ENCODE measurements at places on chromosomes 1 and 21.

DNA sequence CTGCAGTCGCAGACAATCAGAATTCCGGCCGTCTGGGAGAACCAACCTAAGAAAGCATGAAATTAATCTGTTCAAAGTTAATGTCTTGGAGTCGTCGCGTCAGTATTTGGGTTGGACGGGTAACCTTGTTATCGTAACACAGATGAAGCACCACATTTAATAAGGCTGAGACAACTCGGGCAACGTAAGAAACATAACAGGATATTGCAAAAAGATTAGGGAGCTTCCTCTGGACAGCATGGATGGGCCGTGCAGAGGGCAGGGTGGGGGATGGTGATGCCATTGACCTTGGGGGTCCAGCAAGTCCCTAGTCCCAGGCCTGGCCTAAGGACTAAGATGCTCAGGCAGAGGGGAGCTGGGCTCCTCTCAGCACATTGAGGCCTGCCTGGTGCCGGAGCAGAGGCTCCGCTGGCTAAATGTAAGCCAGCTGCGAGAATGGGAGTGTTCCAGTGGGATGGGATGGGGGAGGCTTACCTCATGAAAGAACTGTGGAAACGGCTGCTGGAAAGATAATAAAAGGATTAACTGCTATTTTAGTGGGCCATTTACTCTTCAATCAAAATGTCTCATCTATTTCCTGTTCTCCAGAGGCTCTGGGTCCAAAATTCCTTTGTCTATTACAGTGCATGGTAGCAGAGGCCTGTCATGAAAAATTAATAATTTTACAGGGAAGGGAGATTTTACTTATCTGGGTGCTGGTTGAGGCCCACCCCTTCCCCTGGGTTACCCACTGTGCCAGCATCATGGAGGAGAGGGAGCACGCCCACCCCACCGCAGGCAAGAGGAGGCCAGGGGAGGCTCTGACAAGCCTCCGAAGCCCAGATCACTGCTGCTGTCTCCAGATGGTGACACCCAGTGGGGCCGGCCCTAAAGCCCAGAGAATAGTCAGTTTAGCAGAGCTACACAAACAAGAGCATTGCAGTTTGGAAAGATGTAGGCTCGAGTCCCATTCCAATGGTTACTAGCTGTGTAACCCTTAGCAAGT lies 131.6 kb downstream of the DMRTB1 start:
- DNase-seq: no peak

GRCh38 chr1:156768610-156769295 lies 1.4 kb downstream of the PRCC start:
- no peak for DNase-seq

DNA sequence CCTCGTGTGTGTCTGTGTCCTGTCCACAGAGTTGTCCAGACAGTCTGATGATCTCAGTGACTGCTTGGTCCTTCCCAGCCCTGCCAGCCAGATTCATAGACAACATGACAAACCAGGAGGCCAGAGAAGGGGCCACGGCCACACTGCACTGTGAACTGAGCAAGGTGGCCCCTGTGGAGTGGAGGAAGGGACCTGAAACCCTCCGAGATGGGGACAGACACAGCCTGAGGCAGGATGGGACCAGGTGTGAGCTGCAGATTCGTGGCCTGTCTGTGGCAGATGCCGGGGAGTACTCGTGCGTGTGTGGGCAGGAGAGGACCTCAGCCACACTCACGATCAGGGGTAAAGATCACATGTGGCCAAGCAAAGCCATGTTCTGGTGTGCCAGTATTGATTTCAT lies 96.4 kb downstream of the OBSCN start:
- no peak for DNase-seq

GRCh38 chr1:220484135-220484534 lies 43.8 kb upstream of the MARK1 start:
- DNase-seq: no peak

GRCh38 chr1:9984253-9984652 lies 12.8 kb upstream of the RBP7 start:
- DNase-seq: no peak

GRCh38 chr1:17494114-17494729 lies 45.3 kb upstream of the ARHGEF10L start:
- peak; percentile 41 for DNase-seq

DNA sequence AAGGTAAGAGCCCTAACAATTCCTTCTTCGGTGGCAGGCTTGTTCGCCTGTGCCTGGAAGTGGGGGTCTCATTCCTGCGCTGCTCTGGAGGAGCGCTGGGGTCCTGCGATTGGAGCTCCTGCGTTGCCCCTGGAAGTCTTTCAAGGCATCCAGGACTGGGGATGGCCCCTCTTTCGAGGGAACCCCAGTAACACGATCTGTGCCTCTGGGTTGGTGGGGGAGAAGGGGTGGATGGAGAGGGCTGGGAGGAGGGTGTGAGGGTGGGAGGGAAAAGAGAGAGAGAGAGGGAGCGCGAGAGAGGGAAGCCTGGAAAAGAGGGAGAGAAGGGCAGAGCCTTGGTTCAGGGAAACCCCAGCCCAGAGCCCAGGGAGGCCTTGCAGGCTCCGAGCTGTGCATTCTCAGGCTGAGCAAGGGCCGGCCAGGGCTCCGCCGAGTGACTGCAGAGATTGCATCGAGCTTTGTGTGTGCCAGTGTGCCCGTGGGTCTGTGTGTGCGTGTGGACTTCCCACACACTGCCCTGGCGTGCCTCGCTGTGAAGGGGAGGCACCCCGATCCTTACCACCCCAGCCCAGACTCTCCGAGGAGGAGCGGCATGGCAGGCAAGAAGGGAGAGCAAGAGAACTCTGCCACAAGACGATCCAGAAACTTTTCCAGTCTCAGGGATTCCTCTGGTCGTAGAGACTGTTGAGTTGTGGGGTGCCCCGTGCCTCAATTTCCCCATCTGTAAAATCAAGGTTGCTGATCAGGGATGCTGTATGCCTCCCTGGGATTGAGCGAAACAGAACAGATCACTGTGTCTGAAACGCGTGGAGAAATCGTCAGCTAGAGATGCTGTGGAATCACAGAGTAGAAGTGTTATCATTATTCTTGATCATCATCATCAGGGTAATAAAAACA lies 619 bp downstream of the BCL9 start:
- no peak for DNase-seq

DNA sequence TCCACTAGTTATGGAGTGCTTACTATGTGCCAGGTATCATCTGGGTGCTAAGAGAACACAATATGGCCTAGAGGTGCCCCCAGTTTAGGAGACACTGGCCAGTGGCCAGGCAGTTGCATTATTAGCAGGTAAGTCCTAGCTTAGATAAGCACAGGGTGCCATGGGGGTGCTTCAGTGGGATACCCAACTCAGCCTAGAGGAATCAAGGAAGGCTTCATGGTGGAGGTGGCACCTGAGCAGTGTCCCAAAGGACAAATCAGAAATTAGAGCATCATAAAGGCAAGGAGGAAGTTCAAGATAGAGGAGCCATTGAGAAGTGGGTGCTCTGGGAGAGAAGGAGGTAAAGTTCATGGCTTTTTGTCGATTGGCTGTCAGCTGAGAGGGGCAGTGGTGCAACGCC lies 31.9 kb upstream of the PKP1 start:
- DNase-seq: no peak

GRCh38 chr1:57494530-57495079 lies 70.7 kb upstream of the DAB1 start:
- no peak for DNase-seq

DNA sequence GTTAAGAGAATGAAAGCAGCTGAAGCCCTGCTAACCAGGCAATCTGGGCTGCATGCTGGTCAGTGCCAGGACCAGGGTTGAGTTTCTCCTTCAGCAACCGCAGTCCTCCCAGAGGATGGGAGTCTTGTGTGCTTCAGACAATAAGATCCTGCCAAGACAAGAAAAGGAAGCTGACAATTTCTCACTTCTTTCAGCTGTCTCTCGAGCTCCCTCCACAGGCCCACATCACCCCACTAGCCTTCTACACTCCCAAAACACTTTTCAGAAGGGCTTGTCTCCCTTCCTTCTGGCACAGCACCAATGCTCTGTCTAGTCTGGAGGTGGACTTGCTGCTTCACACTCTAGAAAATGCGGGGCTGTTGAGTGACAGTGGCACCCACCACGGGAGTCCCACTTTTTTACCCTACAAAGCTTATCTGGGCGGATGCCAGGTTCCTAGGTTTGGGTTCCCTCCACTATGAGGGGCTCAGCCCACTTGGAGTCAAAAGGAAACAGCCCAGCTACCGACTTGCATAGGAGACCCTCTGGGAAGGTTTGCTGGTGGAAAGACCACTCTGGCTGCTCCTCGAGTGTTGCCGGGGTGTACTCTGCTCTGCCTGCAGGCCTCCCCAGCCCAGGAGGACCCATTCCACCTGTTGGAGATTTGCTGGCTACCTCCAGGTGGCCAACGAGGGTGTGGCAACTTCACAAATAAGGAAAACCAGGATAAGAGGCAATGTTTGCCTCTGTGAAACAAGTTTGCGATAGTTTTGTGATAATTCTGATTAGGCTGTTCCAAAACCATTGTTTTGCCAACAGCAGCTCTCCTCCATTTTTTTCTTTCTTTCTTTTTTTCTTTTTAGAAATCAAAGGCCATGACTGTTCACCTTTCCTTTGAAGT lies 68.9 kb downstream of the TENT5C start:
- peak; percentile 69 for DNase-seq

Measured in CD4-positive, alpha-beta T cell treated with Interleukin-4 for 4 hours (primary cell).